Stimulated activated CD4-positive, alpha-beta T cell treated with anti-CD3 and anti-CD28 coated beads, Interleukin-1b, Interleukin-23, amount 100 ng/mL, for 1 hour (primary cell): ENCODE measurements at places on chromosomes 2 and 18.
A peak's percentile ranks its signal among the peaks of the same experiment; 100 is the strongest.

- no peak for DNase-seq
Measured at GRCh38 chr2:101518578-101519492, 43.9 kb upstream of the RFX8 start.

GRCh38 chr2:231612109-231612455 lies 19.4 kb downstream of the TEX44 start:
- DNase-seq: no peak

DNA sequence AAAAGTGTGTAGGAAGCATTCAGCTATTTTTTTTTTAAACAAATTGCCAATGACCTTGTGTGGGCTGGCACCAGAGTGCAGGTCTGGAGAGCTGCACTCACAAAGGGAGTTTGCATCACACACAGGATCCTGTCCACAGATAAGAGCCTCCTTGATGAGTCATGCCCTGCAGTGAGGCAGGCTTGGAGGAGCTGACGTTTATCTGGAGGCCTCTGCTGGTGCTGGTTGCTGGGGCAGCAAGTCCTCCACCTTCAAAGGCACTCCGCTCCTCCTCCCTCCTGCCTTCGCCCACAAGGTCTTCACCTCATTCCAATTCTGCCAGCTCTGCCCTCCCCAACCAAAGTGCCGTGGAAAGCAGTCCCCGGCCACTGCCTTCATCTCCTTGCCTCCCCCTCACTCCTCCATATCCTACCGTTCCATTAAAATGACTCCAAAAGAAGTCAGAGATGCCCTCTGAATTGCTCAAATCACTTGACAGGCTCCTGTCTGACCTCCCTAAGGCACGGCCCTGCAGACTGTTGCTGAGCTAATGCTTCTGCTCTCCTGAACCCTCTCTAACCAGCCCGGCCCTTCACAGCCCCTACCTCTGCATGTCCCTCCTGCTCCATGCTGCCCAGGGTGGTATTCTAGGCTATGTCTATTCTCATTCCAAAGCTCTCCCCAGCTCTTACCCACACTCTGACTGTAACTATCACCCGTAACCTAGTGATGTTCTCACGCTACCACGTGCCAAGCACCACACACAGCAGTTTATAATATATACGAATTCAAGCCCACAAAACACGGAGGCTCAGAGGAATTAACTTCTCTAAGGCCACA lies 30.9 kb downstream of the LONRF2 start:
- DNase-seq: peak; percentile 4

DNA sequence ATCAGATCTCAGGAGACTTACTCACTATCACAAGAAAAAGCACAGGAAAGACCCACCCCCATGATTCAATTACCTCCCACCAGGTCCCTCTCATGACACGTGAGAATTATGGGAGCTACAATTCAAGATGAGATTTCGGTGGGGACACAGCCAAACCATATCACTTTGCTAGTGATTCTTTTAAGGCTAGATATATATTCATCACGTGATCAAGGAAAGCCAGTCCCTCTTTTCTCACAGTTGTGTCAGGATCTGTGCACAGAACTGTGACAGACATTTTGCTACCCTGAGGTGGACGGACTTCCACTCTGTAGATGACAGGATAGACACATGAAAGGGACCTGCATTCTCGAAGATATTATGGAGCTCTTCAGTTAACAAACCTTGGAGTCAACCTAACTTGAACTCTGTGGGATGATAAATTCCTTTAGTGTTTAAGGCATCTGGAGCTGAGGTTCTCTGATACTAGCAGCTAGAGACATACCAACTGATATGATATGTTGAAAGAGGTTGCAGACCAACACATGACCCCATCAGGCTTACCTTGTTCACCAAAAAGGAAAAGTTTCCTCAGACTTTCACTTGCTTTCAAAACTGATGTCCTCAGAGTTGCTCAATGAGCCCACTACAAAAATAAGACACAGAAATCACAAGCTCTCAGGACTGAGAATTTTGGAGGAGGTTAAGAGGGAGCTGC lies 66.3 kb upstream of the SCG2 start:
- no peak for DNase-seq

- DNase-seq: no peak
Measured at GRCh38 chr2:219089330-219089729, 28.6 kb upstream of the IHH start.
